Calu3 (cell line): ENCODE measurements at places on chromosomes 7 and 10. TPM values are rescaled to one million over a fixed set of nuclear protein-coding genes. Genes with fewer than 3 reads are reported as not detected.

GRCh38 chr10:30862486-30862885, 169.2 kb downstream of the ZNF438 start:
- DNase-seq = no peak

GRCh38 chr7:88233828-88234227, 14.0 kb upstream of the SRI start:
- peak; percentile 15 for DNase-seq

DNA sequence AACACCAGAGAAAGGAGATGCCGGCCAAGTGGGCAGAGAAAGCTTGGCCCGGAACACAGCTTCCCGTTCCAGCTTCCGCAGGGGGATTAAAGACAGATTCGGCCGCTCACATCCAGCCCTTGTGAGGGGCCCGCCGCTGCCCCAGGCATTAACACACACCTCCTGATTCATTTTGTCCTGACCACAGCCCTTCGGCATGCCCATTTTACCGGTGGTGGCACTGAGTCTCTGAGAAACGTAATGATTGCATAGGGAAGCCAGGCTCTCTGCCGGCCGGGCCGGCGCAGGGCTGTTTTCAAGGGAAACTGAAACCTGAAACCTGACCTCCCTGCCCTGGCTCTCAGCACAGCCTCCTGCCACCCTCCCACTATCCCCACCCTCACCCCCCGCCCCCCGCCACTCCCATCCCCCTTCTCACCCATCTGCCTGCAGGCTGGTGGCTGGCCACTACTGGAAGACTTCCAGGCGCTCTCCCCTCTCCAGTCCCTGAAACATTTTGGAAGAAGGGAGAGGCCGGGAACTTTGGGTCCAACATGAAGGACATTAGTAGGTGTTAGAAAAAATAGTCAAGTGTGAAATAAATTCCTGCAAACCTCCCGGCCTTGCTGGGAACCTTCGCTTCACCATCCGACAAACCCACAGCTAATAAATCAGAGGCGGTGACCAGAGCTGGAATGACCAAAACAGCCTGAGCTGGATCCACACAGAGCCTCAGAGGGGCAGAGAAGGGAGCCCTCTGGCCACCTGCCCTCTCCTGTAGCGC, 83.5 kb upstream of the CUX1 start:
- DNase-seq = peak; percentile 20

- DNase-seq = no peak
Observed at GRCh38 chr10:55397777-55398496, 596.9 kb upstream of the PCDH15 start.

DNA sequence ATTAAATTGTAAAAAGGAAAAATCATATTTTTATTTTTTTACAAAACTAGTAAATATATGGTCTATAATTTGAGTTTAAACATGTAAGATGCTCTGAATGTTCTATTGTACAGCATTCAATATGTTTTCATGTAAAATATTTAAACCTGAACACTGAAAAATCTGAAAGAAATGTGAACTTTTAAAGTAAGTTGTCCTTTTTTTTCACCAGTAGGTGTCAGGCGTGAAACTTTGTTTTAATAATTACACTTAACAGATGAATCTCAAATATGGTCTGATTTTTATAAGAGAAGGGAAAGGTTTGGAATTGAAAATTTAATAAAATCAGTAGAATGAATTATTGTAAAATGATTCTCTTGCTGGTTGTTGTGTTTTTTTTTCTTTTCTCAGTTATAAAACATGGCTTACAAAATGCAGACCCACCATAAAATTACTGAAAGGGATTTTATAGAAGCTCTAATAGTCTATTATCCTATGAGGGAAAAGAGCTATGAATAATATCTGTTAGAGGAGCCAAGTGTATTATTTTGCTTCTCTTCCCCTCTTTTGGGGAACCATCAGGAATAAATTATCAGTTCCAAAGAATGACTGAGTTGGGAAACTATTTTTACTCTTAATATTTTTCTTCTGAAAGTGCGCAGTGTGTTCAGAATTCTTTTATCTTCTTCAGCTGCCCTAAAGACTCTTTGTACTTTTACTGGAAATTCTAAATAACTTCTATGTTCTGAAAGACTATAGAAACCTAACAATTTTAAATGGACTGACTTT, 217.7 kb upstream of the FZD1 start:
- DNase-seq = no peak

GRCh38 chr10:24299578-24300260, 90.8 kb downstream of the KIAA1217 start:
- DNase-seq = no peak

DNA sequence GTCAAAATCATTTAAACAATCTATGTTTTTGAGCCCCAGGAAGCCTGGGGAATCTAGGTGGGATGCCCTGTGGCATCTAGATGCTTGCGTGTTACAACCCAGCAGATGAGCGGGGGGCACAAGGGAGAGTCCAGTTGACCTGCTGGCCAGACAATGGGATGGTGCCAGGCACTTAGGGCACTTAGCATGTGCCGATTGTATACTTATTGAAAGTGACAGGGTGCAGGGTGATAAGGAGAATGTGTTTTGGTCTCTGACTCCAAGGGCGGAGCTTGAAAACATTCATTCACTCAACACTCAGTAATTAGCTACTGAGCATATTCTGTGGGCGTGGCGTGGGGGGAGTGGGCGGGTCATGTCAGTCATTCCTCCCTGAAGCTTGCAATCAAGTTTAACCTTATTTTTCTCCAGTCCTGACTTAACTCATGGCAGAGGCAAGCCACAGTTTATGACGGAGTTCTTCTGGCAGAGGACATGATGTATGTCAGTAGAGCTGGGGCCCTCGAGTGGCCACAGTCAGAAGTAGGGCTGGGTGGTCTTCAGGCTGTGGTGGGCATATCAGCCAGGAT, 115.1 kb downstream of the PRKCQ start:
- DNase-seq = peak; percentile 9

GRCh38 chr7:1886361-1887064, 216.4 kb downstream of the ELFN1 start:
- DNase-seq = no peak

DNA sequence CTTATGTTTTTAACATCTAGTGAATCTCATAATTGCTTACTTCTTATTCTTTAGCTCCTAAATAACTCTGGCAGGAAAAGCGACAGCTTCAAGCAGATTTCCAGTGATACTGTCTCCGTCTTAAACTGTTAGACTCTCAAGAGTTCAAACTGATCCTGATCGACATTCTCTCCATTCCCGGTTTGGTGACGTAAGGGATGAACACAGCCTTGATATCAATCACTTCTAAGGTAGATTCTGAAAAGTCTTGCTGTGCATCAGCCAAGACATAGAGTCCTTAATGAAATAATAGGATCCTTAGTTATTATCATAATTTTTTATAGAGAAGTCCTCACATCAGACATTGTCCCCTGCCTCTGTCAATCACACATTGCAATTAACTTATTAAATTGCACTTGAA, 534.6 kb downstream of the TFEC start:
- DNase-seq = no peak

GRCh38 chr10:116811691-116812090, 37.6 kb upstream of the ENO4 start:
- DNase-seq = no peak

The CALD1 gene
- 5.5 and 9.3 TPM in 2 replicates for total RNA-seq

The ZWINT gene
- 111 and 112 TPM in 2 replicates for total RNA-seq

The PTF1A gene
- total RNA-seq = not detected in 2 replicates

The PRPS1L1 gene
- total RNA-seq = not detected in 2 replicates

The AGMO gene
- 13.2 and 13.9 TPM in 2 replicates for total RNA-seq

The BBIP1 gene
- 14.8 and 15.8 TPM in 2 replicates for total RNA-seq

The OR6B1 gene
- total RNA-seq = not detected in 2 replicates
